ENCODE measurements at places on chromosomes 12 and 14. TPM values are rescaled to one million over a fixed set of nuclear protein-coding genes. Genes with fewer than 3 reads are reported as not detected.

GRCh38 chr14:32545506-32546210 lies 216.6 kb downstream of the AKAP6 start:
- DNase-seq: no peak

- no peak for DNase-seq
Observed at GRCh38 chr12:118649765-118650585, 273.6 kb downstream of the SUDS3 start.

DNA sequence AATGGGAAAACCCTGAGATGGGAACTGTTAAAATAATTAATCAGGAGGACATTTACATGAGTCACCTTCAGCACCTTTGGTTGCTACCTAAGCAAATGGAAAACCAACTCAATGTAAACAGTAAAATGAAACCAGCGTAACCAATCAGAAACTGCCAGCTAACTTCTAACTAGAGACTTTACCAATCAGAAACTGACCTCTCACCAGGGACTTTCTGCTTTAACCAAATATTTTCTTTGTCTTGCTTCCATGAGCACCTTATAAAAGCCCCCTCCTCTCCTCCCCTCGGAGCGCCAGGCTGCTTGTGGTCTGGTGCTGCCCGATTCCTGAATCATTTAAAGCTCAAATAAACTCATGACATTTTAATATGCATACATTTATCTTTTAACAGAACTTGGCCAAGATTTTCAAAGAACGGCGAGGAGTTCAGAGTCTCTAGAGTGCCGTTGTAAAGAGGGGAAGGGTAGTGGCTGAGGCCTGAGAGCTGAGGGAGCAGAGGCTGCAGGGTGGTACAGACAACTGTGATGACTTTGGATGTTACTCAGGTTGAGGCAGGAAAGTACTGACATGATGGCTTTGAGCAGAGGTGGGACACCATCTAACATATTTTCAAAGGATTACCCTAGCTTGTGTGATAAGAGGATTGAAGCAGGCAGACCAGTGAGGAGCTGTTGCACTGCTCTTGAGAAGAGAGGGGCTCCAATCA lies 183.6 kb downstream of the CRADD start:
- DNase-seq: no peak

DNA sequence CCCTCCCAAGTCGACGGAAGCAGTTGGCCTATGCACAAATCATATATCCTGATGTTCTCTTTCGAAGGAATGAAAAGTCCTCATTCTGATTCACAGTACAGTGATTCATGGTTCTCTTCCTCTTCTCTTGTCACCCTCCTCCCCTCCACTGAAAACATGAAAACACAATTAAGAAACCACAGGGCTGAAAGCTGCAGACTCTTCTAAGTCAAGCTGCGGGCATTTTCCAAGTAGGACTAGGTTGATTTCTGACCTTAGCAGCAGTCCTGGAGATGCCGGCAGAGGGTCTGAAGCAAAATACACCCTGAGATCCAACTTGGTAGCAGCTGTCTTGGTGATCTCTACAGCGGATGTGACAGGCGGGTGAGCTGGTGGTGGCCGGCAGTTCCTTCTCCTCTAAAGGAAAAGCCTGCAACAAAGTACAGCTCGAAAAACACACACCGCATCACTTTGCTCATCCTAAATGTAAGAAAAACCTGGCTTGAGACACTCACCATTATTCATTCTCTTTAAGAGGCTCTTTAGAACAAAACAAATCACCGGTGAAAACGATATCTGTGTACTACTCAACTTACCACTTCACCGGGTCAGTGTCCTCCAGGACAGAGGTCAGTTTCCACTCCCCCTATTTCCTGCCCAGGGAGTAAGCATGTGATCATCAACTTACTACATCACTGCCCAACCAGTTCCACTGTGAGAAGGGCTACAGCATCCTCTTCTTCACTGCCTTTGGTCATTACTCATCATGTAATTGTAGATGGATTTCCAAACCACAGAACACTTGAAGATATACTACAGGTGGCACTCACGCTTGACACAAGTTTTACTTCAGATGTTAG lies 6.0 kb downstream of the TMCC3 start:
- no peak for DNase-seq

- no peak for DNase-seq
Observed at GRCh38 chr12:126663304-126664094, 1598.3 kb downstream of the AACS start.

GRCh38 chr12:112303004-112303403 lies 79.2 kb downstream of the HECTD4 start:
- DNase-seq: no peak

DNA sequence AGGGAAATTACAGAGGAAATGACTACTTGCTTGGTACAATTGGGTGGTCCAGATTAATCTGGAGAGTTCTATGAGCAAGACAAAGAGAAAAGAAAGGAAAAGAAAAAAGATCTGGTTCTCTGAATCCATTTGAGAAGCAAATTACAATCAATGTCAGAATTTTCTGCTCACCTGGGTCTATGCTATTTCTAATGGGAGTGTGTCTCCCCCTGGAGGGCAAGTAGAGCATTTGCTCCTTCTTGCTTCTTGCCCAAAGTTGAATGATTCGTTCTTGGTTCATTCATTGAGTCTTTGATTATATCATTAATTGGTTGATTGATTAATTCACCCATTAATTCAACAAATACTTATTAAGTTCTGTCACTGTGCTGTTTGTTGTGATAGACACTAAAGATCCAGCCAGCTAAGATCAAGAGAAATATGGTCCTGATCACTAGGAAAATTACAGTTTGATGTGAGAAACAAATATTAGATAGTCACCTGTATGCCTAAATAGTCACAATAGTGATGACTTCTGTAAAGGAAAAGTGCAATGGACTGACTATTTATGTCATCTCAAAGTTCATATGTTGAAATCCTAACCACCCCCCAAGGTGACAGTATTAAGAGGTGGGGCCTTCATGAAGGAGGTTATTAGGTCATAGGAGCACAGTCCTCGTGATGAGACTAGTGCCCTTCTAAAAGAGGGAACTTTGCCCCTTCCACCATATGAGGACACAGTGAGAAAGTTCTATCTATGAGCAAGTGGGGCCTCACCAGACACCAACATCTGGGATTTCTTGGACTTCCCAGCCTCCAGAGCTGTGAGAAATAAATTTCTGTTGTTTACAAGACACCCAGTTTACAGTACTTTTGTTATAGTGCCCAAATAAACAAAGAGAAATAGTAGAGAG lies 8.0 kb upstream of the ASB8 start:
- peak; percentile 50 for DNase-seq

DNA sequence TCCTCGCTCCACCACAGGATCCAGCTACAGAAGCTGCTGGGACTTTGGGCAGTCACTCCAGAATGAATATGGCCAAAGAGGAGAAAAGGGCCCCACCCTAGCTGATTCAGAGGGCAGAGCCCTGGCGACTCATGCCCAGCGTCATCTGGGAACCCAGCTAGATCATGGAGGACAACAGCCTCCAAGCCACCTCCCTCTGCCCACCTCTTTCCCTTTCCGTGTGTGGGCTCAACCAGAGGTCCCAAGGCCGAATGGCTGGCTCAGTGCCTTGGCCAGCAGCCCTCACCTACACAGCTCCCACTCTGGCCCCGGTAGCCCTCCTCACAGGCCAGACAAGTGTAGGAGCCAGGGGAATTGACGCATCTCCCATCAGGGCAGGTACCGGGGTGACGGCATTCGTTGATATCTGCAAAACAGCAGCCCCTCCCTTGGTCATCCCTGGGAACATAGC lies 17.4 kb downstream of the ISCA2 start:
- DNase-seq: no peak

DNA sequence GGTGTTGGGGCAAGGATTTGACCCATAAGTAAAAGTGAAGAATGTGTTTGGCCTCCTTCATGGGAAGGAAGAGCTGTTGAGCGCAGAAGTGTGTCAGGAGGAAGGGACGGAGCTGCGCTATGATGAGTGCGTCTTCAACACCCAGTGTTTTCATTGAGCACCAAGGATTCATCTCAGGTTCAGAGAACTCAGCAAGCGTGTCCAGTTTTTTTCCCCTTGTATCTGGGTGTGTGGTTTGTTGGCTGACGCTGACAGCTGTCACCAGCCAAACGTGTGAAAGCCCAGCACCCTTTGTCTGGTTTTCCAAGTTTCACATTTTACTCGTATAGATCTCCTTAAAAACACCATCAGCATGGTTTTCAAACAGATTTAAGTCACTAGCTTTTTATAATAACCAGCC lies 12.3 kb downstream of the EP400 start:
- DNase-seq: no peak

DNA sequence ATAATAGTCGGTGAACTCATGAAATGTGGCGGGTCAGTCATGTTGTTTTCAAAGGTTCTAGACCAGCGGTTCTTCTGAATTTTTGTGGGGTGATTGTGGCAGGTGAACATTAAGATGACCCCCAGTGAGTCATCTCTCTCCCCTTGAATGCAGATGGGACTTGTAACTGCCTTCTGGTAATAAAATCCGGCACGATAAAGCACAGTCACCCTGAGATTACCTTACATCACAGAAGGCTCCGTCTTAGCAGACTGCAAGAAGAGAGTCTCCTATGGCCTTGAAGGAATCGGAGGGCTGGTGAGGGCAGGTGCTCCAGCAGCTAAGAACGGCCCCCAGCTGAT lies 189.6 kb downstream of the FOXN3 start:
- DNase-seq: no peak

DNA sequence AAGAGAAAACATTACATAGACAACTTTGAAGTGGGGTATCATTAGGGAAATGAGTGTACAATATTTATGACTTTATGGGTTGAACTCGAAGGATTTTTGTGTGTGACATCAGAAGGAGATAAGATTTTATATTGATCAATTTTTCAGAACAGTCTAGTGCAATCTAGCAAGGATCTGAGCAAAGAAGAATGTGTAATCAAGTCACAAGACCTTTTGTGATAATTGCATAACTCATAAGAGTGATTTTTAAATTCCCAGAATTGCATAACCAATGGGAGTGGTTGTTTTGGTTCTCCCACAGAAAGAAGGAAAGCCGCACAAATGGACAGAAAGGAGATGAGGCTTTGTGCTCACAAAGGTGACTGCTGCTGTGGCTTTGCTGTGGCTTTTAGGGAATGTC lies 441.8 kb upstream of the FLRT2 start:
- no peak for DNase-seq

DNA sequence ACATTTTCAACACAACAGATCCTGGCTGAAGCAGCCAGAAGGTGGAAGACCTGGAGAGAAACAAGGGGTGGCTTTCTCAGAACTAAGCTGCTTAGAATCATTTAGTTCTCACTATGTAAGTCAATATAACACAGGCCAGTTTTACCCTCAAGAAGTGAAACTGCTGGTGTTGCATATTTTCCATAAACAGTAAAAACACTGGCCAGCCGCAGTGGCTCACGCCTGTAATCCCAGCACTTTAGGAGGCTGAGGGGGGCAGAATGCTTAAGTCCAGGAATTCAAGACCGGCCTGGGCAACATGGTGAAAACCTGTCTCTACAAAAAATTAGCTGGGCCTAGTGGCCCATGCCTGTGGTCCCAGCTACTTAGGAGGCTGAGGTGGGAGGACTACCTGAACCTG lies 11.6 kb downstream of the STX2 start:
- no peak for DNase-seq

DNA sequence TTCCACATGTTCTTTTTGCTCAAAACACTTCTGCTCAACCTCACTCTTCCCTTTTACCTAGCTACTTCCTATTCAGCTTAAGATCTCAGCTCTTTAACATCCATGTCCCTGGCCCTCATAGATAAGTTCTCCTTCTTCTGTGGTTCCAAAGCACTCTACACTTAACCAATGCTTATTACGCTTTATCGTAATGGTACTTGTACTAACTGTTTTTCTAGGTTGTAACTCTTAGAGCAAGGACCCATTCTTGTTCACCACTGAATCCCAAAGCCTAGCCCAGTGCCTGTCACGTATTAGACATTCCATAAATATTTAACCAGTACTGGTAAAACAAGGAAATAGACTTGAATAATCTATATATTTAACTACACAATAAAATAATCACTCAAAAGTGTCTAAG lies 5.3 kb downstream of the SLC41A2 start:
- DNase-seq: no peak

DNA sequence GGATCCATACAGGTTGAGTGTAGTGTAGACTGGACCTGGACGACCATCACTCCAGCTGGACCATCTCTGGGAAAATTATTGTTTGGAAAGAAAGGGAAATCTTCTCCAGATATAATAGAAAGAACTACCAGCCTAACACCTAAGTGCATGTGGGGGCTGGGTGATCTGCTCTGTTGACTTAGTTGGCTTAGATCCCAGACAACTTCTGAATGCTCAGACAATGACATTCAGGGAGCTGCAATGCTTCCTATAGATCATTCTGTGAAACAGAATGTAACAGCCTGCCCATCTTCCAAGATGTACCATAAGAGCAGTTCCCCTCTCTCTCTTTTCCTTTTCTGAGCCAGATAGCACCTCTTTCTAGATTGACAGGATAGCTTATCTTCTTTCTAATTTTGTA lies 572.8 kb upstream of the STXBP6 start:
- DNase-seq: no peak

- peak; percentile 27 for DNase-seq
Observed at GRCh38 chr14:100554082-100554677, 33.0 kb downstream of the BEGAIN start.

DNA sequence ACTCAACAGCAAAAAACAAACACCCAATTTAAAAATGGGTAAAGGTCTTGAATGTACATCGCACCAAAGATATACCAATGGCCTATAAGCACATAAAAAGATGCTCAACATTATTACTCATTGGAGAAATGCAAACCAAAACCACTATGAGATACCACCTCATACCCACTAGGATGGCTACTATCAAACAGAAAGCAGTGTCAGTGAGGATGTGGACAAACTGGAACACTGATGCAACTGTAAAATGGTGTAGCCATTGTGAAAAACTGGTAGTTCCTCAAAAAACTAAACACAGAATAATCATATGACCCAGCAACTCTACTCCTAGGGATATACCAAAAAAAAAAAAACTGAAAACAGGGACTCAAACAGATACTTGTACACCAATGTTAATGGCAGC lies 49.3 kb downstream of the CDK17 start:
- DNase-seq: no peak

DNA sequence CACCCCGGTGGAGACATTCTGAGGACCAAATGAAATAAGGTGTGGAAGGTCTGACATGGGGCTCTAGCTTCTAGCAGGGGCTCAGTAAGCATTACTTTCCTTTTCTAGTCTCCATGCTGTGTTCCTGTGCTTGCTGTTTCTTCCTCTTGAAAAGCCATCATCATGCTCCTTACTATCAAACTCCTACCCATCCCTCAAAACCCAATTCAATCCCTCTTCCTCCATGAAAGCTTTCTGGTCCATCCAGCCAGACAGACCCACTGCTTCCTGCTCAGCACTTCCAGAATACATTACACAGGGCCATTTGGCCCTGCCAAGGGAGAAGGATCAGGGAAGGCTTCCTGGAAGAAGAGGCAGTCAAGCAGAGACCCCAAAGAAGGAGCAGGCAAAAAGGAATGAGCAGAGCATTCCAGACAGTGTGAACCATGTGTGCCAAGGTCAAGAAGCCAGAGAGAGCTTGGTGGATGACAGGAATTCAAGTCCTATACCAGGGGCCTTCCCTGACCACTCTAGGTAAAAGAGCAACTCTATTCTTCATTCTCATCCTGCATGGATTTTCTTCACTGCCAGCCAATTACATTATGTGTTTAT lies 59.5 kb downstream of the NUAK1 start:
- DNase-seq: no peak

Gene ASB2
- 31.7 TPM for polyA plus RNA-seq

Gene OR6C76
- not detected for polyA plus RNA-seq

Gene GPR135
- 3.9 TPM for polyA plus RNA-seq

Gene NDUFA12
- polyA plus RNA-seq: 74.6 TPM

Gene DPPA3
- not detected for polyA plus RNA-seq

Gene MANSC4
- polyA plus RNA-seq: not detected

Gene PTPN6
- polyA plus RNA-seq: 6.8 TPM

Gene RDH16
- polyA plus RNA-seq: 0.57 TPM

Gene KRT73
- not detected for polyA plus RNA-seq

Gene MIP
- not detected for polyA plus RNA-seq
